Left ventricle myocardium inferior (tissue), 1 donor: ENCODE measurements at places on chromosomes 2 and 18. TPM values are rescaled to one million over a fixed set of nuclear protein-coding genes. Genes with fewer than 3 reads are reported as not detected.
A peak's percentile ranks its signal among the peaks of the same experiment; 100 is the strongest.

DNA sequence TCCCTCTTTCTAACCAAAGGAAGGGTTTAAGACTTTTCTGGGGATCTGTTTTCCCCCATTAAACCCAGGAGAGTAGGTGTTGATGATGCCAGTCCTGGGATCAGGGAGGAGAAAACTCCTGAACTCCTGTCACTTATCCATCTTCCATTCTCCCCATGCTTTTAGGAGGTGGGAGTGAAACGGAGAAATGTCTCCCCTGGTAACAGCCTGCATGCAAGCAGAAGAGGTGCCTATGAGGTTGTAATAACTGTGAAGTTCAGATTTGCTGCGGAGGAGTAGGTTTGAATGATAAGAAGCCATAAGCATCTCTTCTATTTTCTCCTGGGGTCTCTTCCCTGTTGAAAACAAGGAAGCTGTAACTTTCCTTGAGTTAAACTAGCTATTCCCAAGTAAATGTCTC lies 150.8 kb downstream of the SLC4A3 start:
- no peaks in the 10 kb centered on the region for H3K36me3 ChIP-seq
- no peak for DNase-seq
- H3K27ac ChIP-seq: no peak overlapping the region
- H3K4me3 ChIP-seq: no peak overlapping the region
- H3K4me1 ChIP-seq: no peaks in the 10 kb centered on the region
- no peaks in the 10 kb centered on the region for H3K27me3 ChIP-seq

- H3K36me3 ChIP-seq: no peaks in the 10 kb centered on the region
- peaks cover 29% of the 10 kb centered on the region for H3K4me1 ChIP-seq
- peak; percentile 24 for DNase-seq
- no peaks in the 10 kb centered on the region for H3K27me3 ChIP-seq
- H3K4me3 ChIP-seq: no peak overlapping the region
These were observed 4.1 kb downstream of the PDCD1 start for GRCh38 chr2:241854342-241855244.

DNA sequence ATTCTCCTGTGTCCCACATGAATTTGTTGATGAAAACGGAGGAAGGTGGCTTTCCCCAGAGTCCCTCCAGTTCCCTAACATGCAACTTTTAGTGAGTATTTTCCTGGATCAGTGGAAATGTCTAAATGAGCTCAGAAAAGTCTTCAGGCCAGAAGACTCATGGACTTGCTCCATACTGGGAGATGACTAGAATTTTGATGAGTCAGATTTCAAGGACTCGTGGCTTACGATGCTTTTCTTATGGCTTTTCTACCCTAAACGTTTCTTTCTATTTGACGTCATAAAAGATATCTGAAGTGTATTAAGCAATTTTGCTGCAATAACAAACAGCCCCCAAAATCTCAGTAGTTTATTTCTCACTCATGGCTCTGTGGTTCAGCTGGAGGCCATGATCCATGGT lies 397.6 kb downstream of the FBXO15 start:
- H3K27me3 ChIP-seq: no peaks in the 10 kb centered on the region
- DNase-seq: no peak
- H3K27ac ChIP-seq: no peak overlapping the region
- H3K4me1 ChIP-seq: no peaks in the 10 kb centered on the region
- no peaks in the 10 kb centered on the region for H3K36me3 ChIP-seq

- DNase-seq: no peak
- peaks cover 37% of the 10 kb centered on the region for H3K27me3 ChIP-seq
- no peaks in the 10 kb centered on the region for H3K4me1 ChIP-seq
These were observed 21.6 kb upstream of the KIF5C start for GRCh38 chr2:148853458-148853857.

DNA sequence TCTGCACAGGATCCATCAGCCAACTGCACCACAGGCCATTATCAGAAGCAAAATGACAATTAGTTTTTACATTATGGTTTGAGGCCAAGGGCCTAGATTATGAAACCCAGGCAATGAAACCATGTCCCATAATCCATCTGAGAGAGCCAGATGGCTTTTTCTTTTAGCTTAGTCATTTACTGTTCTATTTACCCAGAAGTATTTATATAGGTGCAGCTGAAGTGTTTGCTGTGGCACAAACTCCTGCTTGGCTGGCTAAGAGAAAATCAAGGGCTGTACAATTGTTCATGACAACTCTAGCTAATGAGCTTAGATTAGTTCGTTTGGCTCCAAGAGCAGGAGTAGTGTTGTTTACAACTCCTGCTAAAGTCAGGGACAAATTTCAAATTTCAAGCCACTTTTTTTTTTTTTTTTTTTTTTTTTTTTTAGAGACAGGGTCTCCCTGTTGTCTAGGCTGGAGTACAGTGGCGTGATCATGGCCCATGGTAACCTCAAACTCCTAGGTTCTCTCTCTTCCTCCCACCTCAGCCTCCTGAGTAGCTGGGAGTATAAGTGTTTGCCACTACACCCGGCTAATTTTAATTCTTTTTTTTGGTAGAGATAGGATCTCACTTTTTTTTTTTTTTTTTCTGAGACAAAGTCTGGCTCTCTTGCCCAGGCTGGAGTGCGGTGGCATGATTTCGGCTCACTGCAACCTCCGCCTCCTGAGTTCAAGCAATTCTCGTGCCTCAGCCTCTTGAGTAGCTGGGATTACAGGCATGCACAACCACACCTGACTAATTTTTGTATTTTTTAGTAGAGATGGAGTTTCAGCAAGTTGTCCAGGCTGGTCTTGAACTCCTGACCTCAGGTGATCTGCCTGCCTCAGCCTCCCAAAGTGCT lies 18.4 kb upstream of the REV1 start:
- no peak for DNase-seq
- peak overlapping the region; percentile 43 for H3K27ac ChIP-seq
- H3K36me3 ChIP-seq: no peaks in the 10 kb centered on the region
- no peaks in the 10 kb centered on the region for H3K27me3 ChIP-seq
- H3K4me3 ChIP-seq: no peak overlapping the region

DNA sequence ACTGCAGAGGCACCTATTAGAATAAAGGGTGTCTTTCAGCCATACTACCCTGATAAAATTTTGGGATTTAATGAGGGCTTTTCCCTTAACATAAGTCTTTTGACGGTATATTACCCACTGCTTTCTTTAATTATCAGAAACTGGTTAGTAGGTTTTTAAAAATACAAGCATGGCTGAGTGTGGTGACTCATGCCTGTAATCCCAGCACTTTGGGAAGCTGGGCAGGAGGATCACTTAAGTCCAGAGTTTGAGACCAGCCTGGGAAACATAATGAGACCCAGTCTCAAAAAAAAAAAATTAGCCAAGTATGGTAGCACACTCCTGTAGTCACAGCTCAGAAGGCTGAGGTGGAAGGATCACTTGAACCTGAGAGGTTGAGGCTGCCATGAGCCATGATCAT lies 16.1 kb downstream of the CPSF3 start:
- H3K27me3 ChIP-seq: no peaks in the 10 kb centered on the region
- no peak overlapping the region for H3K27ac ChIP-seq
- no peak overlapping the region for H3K4me3 ChIP-seq
- no peaks in the 10 kb centered on the region for H3K4me1 ChIP-seq
- H3K36me3 ChIP-seq: peaks cover 93% of the 10 kb centered on the region
- DNase-seq: no peak

DNA sequence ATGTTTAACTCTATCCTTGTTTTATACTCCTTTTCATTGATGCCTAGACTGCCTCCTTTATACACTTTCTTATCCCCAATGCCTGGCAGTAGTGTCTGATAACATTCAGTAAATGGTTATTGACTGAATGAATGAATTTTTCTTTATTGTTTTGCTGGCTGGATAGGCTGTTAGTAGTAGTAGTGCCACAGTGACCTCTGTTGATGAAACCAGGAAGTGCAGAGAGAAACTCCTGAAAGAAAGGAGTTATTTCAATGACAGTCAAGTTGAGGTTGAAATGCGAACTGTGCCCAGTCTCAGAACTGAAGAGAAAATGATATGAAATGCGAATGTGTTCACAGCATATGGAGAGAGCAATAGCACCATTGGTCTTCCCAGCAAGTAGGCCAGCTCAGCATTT lies 26.8 kb upstream of the SLC9A2 start:
- H3K4me1 ChIP-seq: no peaks in the 10 kb centered on the region
- no peak overlapping the region for H3K4me3 ChIP-seq
- DNase-seq: no peak
- H3K36me3 ChIP-seq: no peaks in the 10 kb centered on the region
- H3K27me3 ChIP-seq: peaks cover 17% of the 10 kb centered on the region

DNA sequence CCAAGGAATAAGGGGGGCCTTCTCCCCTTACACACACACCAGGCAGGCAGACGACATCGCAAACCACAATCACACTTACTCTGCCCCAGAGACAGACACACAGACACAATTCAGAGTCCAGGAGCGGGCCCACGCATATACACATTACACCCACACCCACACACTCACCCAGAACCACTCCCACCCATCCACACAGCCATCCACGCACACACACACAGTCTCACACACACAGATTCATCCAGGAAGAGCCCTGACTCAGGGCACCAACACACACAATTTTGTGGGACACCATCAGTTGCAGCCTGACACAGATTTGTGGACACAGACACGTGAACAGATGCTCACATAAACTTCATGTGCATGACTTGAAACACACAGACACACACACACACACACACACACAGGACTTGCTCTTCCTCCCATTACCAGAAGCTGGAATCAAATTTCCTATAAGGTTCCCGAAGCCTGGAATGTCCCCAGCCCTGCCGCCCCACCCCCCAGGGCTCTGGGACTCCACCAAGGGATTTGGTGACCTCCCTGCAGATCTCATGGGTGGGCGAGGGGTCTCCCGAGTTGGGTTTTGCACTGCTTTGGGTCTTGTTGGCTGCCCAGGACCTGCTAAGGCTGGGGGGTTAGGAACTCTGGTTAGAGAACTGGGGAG lies 23.5 kb downstream of the TNS1 start:
- H3K4me3 ChIP-seq: peak overlapping the region; percentile 73
- no peaks in the 10 kb centered on the region for H3K27me3 ChIP-seq
- DNase-seq: no peak
- H3K27ac ChIP-seq: peak overlapping the region; percentile 85
- H3K4me1 ChIP-seq: peaks cover 98% of the 10 kb centered on the region

DNA sequence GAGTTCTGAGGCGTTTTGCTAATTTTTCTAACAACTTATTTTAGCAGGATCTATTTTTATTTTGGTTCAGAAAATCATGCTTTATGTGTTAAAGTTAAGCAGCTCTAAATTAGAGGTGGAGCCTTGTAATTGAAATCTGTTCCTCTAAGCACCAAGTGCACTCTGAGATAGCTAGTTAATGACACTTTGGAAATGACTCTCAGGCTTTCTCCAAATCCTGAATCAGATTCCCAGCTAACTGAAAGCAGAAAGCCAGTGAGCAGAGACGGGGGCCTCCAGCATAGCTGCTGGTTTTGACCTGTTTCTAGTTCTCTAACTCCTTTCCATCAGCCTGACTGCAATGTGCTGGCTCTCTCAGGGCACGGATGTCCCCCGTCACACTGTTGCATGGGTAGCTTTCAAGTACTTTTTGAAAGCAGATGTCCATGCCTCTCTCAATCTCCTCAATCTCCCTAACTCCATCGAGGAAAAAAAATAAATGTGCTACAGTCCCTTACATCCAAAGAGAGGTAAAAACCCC lies 326.5 kb downstream of the SATB2 start:
- H3K27ac ChIP-seq: no peak overlapping the region
- H3K27me3 ChIP-seq: no peaks in the 10 kb centered on the region
- no peaks in the 10 kb centered on the region for H3K36me3 ChIP-seq
- H3K4me1 ChIP-seq: no peaks in the 10 kb centered on the region
- no peak for DNase-seq
- no peak overlapping the region for H3K4me3 ChIP-seq

DNA sequence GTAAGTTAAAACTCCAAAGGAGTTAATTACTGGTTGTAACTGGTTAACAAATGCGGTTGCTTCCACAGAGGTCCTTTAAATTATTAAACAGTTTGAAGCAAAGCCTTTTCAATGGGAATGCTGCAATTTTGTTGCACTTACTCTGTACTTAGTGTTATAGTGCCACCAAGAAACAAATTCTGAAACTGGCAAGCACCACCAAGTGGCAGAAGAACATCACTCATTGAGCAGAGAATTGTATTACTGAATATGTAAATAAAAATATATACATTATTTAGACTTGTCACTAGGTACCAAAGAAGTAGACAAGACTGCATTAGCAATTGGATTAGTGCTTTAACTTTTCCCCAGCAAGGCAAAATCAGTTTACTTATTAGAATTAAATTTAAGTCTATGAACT lies 2.6 kb upstream of the TMEFF2 start:
- no peaks in the 10 kb centered on the region for H3K36me3 ChIP-seq
- H3K27me3 ChIP-seq: peaks cover 100% of the 10 kb centered on the region
- peaks cover 30% of the 10 kb centered on the region for H3K4me1 ChIP-seq

GRCh38 chr2:119490106-119490505 lies 34.2 kb downstream of the SCTR start:
- DNase-seq: no peak
- H3K4me1 ChIP-seq: peaks cover 70% of the 10 kb centered on the region
- no peaks in the 10 kb centered on the region for H3K36me3 ChIP-seq
- no peak overlapping the region for H3K4me3 ChIP-seq

DNA sequence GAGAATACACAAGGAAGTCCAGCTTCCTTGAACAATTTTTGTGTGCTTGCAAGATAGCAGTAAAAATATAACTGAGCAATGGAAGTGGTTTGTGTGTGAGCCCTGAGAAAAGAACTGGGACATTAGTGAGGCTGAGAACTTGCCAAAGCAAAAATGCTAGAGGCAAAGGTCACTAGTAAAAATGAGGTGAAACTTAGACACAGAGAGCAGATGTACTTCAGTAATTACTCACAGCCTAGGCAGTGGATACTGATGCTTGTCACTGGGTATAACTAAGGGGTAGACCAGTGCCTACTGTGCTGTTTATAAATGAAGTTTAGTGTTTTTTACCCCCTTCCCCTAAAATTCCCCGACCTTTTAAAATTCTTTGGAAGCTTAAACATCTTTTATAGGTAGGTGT lies 450.1 kb downstream of the LPIN1 start:
- no peak overlapping the region for H3K27ac ChIP-seq
- H3K4me1 ChIP-seq: peaks cover 37% of the 10 kb centered on the region
- DNase-seq: no peak
- no peaks in the 10 kb centered on the region for H3K27me3 ChIP-seq
- H3K36me3 ChIP-seq: no peaks in the 10 kb centered on the region
- H3K4me3 ChIP-seq: no peak overlapping the region

- no peak for DNase-seq
- H3K27me3 ChIP-seq: no peaks in the 10 kb centered on the region
- H3K4me3 ChIP-seq: no peak within 1 kb of the TSS
- no peaks in the 10 kb centered on the region for H3K4me1 ChIP-seq
- H3K36me3 ChIP-seq: no peaks in the 10 kb centered on the region
These were observed at the start of gene MSTN for GRCh38 chr2:190062601-190063000. Gene MSTN (minus strand): TSS chr2:190062729. CDS start chr2:190062596, 133 bp downstream.

- H3K36me3 ChIP-seq: no peaks in the 10 kb centered on the region
- DNase-seq: no peak
- H3K27me3 ChIP-seq: no peaks in the 10 kb centered on the region
- no peak overlapping the region for H3K4me3 ChIP-seq
- H3K27ac ChIP-seq: no peak overlapping the region
- H3K4me1 ChIP-seq: no peaks in the 10 kb centered on the region
These were observed 84.2 kb downstream of the SLC4A10 start for GRCh38 chr2:161708350-161708975.

GRCh38 chr2:239143858-239144712 lies 256.7 kb downstream of the HDAC4 start:
- H3K36me3 ChIP-seq: peaks cover 83% of the 10 kb centered on the region
- DNase-seq: no peak
- no peak overlapping the region for H3K4me3 ChIP-seq

NOSTRIN gene
- 14.7 TPM for total RNA-seq

RFX8 gene
- total RNA-seq: not detected

RGPD4 gene
- not detected for total RNA-seq

KCNG2 gene
- not detected for total RNA-seq

ANKRD62 gene
- total RNA-seq: not detected

TGIF1 gene
- 8.1 TPM for total RNA-seq

SKA1 gene
- 0.44 TPM for total RNA-seq
